Stimulated activated CD4-positive, alpha-beta T cell treated with anti-CD3 and anti-CD28 coated beads, Interleukin-12 subunit alpha, Interleukin-12 subunit beta, amount 100 ng/mL, for 48 hours (primary cell): ENCODE measurements at places on chromosomes 12 and 14.
A peak's percentile ranks its signal among the peaks of the same experiment; 100 is the strongest.

- no peak for DNase-seq
Measured at GRCh38 chr14:24246765-24247212, 4.4 kb upstream of the TINF2 start.

DNA sequence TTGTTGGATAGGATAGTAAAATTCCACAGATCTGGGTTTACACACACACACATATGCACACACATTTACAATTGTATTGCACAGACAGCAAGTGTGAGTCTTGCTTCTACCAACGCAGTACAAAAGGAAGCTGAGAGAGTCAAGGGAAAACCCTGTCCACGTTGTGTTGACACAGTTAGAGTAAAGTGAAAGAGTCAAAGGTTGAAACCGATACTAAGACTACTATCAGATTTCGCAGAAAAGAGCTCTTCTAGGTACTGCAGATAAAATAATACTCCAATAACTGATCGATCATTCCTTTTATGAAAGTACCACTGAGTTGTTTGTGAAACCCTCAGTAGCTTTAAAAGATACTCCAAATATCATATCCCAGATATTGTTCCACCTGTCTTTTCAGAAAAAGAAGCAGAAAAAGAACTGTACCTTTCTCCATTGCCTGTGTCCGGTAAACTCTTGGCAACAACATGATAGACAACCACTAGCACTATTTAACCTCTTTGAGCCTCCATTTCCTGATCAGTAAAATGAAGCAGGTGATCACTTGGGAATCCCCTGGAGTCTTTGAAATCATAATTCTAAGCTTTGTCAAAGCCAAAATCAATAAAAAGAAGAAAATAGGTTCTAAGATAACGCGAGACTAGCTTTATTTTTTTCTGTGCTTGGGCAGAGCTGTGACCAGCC, 224.6 kb upstream of the FOXN3 start:
- no peak for DNase-seq

GRCh38 chr14:27253966-27254365, 656.1 kb upstream of the NOVA1 start:
- DNase-seq = no peak

DNA sequence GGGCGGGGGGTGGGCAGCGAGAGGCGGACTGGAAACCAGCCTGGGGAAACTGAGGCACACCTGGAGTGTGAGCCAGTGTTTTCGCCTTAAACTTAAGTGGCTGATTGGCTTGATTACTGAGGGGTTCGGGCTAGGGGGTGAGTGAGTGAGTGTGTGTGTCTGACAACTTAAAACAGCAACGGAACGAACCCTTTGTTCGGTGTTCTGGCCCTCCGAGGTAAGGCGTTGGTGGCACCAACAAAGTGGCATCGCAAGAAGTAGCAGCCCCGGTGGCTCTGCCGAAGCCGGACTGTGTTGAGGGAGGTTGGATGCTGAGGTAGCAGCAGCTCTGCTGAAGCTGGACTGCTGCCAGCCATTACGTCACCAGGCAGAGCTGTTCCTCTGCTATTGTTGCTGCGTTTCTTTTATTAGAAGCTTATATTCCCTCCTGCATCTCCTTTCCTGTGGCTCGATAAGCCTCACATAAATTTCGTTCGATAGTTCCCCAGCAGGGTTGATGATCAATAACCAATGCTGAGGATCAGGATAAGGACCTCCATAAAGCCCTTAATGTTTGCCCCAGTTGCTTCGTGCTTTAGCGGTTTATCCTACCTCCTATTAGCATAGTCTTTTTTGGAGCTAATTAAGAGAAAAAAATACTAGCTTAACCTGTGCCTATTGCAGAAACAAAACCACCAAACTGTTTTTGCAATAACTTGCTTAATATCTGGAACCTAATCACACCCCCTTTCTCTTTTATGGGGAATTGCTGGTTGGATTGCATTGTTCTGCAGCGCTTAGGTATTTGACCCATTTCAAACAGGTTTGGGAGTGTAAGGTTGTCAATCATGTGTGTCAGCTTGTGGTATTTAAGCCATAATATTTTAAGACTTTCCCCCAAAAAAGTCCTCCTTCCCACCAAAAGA, 1.3 kb downstream of the GPR137C start:
- DNase-seq = peak; percentile 65

DNA sequence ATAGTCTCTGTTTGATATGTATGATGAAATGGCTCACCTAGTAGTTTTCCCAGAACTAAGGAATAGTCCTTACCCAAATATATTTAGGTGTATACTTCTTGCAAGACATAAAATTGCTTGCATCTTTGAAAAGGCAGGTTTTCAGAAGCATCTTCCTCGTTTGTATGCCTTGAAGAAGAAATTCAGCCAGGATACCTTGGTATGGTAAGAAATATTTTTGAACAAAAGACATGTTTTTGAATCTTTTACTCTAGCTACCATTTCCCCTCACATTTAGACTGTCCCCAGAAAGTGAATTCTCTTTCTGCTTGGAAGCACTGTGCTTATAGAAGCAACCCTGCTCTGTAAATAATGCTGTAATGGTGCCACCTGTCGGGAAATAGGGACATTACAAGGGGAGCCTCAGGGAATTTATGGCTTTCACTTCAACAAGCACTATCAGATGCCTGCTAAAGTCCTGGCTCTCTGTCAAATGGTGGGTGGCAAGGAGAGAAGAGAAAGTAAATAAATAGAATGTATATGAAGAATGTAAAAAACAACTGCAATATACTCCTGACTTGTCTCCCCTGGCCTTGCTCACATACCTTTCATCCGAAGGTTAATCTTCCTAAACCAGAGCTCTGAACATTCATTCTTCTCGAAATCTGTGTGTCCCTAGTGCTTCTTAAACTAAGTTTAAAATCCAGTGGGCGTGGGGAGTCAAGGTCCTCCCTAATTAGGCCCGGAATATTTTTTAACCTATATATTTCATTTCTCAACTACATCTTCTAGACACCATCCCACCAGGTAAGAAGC, 6.1 kb downstream of the CCDC184 start:
- peak; percentile 80 for DNase-seq

DNA sequence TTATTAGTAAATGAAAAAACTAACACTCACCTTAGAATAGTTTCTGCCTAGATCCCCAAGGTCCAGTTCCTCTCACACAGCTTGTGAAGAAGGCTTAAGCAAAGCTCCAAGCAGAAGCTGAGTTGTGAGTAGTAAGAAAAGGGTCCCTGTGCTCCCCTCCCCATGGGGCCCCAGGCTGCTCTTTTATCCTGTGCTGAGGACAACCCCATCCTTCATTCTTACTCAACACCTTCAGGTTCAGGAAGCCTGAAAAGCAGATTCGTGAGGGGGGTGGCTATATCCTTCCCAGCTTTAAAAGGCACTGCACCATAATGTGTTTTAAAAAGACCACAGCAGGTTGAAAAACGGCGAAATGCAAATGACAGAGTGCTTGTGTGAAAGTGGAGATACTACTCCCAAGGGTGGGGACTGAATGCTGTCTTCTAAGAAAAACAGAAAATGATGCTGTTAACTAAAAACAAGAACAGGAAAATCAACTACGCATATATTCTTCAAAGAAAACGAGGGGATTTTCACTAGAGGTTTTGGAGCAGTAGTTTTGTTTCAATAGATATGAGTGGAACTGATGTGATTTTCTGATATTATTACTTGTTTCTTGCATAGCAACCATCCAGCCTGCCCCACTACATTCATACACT, 182.7 kb downstream of the KTN1 start:
- DNase-seq = no peak

GRCh38 chr12:24919346-24920001, 29.4 kb downstream of the BCAT1 start:
- DNase-seq = peak; percentile 33

DNA sequence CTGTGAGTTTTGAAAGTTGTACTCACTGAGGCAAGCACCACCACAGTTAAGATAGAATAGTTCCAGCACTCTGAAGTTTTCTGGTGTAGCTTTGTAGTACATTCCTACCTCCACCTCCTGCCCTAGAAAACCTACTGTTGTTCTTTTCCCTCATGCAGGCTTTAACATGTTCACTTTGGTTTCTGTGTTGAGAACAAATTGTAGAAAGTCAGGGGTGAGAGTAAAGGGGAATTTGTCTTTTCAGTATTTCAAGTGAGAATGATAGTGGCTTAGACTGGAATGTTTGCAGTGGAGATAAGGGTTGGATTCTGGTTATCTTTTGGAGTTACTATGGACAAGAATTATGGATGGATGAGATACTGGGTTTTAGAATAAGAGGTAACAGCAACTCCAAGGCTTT, 67.2 kb downstream of the AEBP2 start:
- DNase-seq = no peak

DNA sequence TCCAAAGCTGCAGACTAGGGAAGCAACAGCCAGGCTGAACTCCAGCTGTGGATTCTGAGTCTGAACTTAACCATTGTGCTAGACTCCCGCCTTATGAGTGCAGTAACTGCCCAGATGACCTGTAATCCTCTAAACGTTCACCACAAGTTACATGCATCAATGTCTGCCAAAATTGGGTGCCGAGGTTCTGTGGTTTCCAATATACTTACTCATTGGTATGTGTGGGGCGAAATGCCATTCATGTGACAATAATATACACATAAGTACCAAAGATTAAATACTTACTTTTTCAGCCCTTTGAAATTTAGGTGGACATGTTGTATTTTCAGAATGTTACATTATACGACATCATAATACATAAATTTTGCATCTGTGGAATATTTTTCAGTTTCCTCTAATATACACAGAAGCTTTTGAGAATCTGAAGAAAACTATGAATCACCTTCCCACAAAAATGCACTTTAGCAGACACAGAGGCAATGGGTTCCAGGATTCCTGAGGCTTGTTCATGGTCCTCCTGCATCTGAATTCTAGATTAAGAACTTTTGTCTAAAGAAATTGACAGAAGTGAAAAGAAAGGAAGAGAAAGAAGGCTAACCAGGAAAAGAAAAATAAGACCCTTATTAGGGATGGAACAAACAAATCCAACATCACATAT, 31.7 kb downstream of the GRIP1 start:
- no peak for DNase-seq

- DNase-seq = no peak
Measured at GRCh38 chr12:94732367-94732990, 82.1 kb upstream of the TMCC3 start.

DNA sequence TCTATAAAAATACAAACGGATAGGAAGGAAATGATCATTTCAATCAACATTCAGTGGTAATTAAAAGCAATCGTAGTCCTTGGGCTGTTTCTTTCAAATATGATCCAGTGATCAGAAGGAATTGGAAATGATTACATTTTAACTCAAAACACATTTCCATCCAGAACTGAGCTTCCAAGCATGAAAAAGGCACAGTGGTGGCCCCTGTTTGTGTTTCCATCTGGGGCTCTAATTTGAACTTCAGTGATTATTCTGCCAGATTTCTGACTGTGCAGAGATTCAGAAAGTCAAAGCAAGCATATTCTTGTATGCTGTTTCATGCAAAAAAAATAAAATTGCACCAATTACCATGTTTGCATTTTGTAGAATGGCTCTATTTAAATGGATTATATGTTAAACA, 157.0 kb upstream of the LMNTD1 start:
- no peak for DNase-seq

DNA sequence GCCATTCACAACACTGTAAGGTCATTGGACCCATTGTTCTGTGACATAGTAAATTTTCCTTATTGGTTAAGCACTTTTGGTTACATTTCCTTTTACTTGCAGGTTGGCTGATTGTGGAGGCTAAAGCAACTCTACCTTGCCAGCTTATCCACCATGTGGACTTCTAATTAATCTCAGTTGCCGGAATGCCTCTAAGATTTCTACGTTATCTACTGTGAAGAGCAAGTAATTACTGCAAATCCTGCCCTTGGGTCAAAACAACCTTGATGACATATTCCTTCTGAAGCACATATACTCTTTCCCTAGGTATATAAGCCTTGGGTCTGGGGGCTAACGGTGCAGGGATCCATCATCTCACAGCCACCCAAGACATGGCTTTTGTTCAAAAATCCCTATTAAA, 19.5 kb upstream of the MORN3 start:
- no peak for DNase-seq

GRCh38 chr12:42695490-42695995, 106.0 kb upstream of the PRICKLE1 start:
- DNase-seq = no peak

DNA sequence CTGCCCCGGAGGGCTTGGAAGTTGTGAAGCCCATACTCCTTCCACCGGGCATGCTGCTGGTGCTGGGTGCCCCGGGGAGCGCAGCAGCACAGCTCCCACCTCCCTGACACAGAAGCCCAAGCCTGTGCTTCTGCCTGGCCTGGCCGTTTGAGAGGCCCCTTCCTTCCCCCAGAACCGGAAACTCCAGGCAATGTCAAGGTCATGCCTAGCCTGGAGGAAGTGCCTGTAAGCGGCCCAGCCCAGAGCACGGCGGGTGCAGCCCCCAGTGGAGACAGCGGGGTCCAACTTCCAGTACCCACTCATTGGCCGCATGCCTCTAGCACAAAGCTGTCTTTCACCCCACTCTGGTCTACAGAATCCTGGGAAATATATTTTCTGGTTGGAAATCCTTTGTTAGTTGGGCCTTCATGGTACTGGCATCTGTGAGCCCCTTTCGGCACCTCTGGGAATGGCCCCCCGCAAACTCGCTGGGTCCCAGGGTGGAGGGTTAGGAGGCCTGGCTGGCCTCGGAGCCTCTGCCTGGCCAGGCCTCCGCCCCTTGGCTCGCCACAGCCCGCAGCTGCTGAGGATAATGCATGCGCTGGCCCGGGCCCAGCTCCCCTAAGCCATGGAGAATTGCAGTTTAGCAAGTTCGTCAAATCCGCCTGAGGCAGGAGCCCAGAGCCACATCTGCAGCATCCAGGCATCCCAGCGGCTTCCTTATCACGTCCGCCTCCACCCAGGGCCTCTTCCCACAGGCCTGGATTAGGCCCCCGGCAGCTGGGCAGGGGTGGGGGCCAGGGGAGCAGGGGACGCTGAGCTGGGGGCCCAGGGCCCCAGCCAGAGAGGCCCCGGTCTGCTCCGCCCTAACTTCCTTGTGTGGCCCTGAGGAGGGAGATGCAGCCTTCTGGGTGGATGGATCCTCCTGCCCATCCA, 48.9 kb upstream of the DLK1 start:
- no peak for DNase-seq

GRCh38 chr14:61406198-61406597, 84.8 kb downstream of the PRKCH start:
- no peak for DNase-seq

- DNase-seq = no peak
Measured at GRCh38 chr12:91225316-91225715, 42.7 kb upstream of the DCN start.

DNA sequence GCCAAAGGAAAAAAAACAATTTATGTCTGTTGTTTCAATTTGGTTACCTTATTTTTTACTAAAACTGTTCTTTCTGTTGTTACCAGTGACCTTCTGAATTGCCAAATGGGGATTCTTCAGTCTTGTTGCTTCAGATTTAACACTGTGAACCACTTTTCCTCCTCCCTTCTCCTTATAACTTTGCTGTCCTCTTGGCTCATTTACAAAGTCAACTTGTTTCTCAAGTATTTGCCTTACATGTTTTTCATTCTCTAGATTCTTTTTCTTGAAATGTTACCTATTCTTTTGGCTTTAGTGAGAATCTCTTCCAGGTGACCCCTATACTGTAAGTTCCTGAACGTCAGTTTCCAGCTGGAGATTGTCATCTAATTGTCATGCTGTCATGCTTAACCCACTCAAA, 19.4 kb downstream of the FUT8 start:
- DNase-seq = no peak
